ENCODE measurements at places on chromosomes 5 and 9. TPM values are rescaled to one million over a fixed set of nuclear protein-coding genes. Genes with fewer than 3 reads are reported as not detected.
A peak's percentile ranks its signal among the peaks of the same experiment; 100 is the strongest.

- no peak for DNase-seq
Measured at GRCh38 chr5:178640331-178641045, 13.6 kb upstream of the CLK4 start.

DNA sequence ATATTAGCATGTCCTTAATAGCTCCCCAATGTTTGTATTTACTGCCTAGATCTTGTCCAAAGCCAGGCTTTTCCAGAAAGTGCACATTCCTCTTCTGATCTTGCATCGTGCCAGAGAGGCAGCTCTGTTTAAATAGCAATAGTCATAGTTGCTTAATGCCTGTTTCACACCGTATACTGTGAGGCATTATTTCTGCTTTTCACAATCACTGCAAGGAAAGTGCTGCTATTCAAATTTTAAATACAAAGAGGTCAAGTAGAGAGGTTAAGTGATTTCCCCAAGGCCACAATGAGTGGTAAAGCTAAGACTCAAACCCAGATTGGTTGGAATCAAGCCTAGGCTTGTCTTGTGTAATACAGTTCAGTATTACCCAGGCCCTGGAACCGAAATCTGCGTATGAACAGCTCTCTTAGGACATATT lies 153.6 kb downstream of the SNX18 start:
- DNase-seq: peak; percentile 71

GRCh38 chr9:71911061-71911907 lies at the start of the genes ABHD17B and C9orf85:
Gene ABHD17B (minus strand): TSS chr9:71911193. CDS start chr9:71875080, 36,113 bp downstream.
Gene C9orf85 (plus strand): TSS chr9:71911639. CDS start chr9:71911735, 96 bp downstream.
- DNase-seq: peak; percentile 100

DNA sequence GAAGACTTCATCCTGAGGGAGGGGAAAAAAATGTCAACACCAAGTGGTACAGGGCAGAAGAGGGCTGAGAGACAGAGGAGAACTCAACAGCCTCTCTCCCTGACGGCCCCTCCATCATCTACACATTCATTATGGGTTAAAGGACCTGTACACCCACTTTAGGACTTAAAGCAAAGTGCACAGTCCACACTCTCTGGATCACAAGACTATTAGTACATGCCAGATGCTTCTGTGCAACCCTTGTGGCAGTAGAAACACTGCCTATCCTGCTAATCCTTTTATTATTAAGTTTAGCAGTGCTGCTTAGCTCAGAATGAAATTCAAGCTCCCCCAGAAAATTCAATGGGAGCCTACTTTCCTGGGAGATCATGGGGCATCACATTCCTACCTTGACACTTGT lies 1.9 kb downstream of the FRMD3 start:
- no peak for DNase-seq

Gene TEX48
- total RNA-seq: not detected

Gene MYOT
- total RNA-seq: 5.4 TPM

Gene PTPN3
- total RNA-seq: 15.5 TPM
